ENCODE measurements at places on chromosomes 3 and 15.

- no peak for DNase-seq
Observed at GRCh38 chr3:130516645-130517512, at the start of gene COL6A6. Gene COL6A6 (plus strand): TSS chr3:130517177. CDS start chr3:130560365, 43,188 bp downstream.

GRCh38 chr3:64030741-64031140, 7.4 kb upstream of the PSMD6 start:
- DNase-seq = peak; percentile 68

DNA sequence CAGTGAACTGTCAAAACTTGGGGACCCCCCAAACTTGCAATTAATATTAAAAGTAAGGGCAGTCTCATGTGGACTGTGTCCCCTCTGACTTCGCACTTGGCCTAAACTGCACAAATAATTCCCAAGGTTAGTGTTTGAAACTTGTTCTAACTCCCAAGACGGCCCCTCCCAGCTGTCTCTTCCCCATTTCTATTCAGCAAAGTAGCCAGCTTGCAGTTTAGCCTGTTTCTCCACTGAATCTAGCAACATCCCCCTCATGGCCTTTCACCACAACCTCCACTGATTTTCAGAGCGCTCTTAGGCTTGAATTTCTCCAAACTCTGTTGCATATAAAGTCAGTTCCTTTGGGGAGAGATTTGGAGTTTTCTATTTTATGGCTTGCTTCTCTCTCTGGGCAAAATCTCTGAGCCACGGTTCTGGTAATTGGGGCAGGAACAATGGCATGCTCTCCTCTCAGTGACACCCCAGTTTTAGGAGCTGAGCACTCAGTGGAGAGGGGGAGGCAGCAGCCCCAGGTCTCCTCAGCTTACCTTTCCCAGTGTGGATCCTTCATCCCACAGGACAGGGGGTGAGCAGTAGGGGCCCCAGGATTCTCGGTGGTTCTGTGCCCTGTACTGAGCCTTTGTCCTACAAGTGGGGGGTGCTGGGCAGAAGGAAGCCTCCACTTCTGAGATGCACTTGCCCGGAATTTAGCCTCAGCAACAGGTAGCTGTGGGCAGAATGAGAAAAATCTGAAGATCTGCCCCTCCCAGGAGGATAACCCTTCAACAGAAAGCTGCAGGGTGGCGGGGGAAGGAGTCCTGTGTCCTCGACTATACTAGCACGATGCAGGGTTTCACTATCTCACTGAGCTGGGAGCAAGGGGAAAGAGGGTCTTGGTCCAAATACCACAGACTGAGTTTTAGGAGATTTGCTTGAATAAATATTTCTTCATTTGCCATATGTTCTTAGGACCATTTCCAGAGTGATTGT, 39.3 kb upstream of the GATA2 start:
- DNase-seq = no peak

DNA sequence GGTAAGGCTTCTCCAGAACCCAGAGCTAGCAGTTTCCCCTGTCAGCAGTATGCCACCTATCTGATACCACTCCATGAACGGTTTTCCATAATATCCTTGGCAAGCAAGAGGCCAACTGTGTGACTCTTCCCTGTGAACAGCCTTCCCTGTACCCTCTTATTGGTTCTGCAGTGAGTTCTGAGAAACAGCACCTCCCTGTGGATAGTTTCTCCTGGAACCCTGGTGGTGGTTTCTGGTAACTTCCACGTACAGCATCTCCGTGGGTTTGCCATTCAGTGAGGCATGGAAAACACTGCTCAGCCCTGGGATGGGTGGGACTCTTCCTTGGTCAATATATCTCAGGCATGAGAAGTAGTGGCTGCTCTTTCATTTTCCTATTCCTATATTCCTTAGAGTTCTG, 19.4 kb upstream of the SERPINI2 start:
- DNase-seq = no peak

- no peak for DNase-seq
Observed at GRCh38 chr3:181561139-181562031, 150.3 kb upstream of the SOX2 start.

DNA sequence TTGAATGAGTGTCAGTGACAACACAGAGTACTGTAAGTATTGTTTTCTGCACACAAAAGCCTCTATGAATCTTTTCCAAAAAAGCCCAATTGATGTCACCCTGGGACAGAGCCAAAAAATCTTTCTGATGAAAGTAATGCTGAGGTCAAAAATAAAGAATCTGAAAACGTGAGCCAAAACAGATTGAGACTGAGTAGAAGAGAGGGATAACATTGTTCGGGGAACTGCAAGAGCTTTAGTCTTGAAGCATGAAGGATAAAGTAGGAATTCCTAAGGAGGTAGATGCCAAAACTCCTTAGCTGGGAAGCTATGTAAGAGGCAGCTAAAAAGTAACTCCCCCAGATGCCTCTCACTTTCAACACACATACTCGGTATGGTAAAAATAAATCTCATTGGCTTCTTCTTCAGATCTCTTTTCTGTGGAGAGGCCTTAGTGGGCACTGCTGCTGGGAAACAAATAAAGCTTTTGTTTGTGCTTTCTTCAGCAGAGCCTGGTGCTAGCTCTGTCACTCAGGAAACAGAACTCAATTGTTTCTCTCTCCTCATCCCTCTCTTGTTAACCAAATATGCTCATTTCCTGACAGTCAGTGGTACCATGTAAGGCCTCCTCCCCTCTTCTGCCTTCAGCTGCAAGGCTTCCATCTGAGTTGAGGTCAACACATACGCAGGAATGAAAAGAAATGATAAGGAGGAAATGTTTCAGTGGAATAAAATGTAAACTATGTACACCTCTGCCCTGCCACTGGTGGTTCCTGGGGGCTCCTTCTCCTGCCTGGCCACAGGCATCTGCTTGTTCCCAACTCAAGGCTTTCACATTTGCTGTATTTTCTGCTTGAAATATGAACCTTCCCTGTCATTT, 58.1 kb downstream of the CD200 start:
- DNase-seq = no peak

- DNase-seq = no peak
Observed at GRCh38 chr3:13002398-13003124, 70.7 kb downstream of the IQSEC1 start.

DNA sequence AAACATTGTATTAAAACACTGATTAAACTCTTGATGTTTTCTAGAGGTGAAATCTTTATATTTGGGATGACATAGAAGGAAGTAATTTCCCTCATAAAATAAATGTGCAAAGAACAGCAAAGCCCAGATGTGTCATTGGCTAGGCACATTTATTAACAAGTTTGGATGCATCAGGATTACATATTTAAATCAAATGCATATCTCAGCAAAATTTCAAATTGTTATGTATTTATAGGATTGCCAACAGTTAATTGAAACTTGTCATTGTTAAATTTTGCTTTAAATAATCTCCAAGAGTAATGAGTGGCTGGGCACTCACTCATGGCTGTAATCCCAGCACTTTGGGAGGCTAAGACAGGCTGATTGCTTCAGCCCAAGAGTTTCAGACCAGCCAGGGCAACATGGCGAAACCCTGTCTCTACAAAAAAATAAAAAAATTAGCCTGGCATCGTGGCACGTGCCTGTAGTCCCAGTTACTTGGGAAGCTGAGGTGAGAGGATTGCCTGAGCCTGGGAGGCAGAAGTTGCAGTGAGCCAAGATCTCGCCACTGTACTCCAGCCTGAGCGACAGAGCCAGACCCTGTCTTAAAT, 28.2 kb downstream of the ARIH1 start:
- no peak for DNase-seq

- DNase-seq = no peak
Observed at GRCh38 chr3:161859057-161859456, 362.4 kb downstream of the OTOL1 start.

DNA sequence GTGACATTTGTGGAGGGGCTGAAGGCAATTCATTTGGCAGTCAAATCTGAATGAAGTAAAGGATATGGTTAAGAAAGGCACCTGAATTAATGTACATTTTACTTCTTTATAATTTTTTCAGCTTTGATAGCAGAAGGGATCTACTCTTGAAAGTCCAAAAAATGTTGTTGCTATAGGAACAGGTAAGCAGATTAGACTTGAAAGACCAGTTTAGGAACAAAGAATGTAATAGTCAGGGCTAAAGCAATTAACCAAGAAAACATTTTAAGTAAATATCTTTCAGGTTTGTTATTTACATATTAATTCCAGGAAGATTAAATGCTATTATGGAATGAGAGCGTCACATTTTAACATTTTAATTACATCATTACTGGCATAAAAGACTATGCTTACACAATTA, 1.1 kb downstream of the ATP13A4 start:
- no peak for DNase-seq

DNA sequence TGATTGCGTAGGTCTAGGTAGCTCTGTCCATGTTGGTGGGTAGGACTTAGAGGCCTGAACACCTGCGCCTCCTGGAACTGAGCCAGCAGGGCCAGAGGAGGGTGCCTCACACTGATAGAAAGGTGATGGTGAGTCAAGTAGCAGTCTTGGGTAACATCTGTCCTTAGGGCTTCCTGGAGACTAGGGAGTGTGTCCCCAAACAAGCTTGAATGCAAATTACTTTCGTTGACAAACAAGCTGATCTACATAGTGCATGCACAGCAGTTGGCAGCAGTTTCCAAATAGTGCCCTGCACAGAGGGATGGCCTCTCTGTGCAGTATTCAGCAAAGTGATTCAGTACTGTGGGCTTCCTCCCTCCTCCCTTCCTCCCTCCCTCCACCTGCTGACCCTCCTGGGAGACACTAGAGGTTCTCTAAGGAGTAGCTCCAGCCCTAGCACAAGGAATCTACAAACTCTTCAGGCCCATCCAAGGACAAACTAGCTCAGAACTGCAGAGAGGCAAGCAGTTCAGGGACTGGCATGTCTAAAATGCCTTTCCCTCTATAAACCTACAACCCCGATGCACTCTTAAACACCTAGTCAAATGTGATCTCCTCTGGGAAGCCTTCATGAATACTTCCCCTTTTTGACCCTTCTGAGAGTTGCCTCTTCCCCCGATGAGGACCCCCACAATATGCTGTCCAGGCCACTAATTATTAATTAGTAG, 61.0 kb downstream of the TLE3 start:
- DNase-seq = no peak

DNA sequence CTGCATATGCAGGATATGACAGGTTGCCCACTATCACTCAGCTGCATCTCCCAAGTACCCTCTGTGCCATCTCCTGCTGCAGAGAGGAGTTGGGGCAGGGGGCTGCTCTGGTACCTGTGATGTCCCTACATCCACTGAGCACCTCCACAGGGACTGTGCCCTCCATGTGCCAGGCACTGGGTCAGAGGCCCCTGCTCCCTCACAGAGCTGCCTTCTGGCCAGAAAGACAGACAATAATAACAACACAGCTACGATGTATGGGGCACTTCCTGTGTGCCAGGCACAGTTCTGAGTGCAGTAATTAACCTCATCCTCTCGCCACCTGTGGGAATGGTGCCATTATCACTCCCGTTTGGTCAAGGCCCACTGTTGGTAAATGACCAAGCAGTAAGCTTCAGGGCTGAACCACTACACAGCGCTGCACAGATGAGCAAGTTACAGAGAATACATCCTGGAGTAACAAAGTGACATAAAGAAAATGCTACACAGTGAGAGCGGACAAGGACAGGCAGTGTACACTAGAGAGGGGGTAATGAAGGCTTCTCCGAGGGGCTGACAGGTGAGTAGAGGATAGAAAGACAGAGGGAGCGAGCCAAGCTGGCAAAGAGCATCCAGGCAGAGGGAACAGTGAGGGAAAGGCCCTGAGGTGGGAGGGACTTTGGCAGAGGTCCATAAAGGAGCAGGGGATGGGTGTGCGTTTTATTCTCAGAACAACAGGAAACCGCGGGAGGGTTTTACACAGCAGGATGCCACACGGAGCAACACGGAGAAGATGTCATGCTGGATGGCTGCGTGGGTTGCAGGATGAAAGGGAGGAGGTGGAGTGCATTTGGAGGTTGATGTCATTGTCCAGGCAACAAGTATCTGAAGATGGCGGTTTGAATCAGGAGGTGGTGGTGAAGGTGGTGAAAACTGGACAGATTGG, 13.6 kb downstream of the WNT7A start:
- DNase-seq = peak; percentile 56

DNA sequence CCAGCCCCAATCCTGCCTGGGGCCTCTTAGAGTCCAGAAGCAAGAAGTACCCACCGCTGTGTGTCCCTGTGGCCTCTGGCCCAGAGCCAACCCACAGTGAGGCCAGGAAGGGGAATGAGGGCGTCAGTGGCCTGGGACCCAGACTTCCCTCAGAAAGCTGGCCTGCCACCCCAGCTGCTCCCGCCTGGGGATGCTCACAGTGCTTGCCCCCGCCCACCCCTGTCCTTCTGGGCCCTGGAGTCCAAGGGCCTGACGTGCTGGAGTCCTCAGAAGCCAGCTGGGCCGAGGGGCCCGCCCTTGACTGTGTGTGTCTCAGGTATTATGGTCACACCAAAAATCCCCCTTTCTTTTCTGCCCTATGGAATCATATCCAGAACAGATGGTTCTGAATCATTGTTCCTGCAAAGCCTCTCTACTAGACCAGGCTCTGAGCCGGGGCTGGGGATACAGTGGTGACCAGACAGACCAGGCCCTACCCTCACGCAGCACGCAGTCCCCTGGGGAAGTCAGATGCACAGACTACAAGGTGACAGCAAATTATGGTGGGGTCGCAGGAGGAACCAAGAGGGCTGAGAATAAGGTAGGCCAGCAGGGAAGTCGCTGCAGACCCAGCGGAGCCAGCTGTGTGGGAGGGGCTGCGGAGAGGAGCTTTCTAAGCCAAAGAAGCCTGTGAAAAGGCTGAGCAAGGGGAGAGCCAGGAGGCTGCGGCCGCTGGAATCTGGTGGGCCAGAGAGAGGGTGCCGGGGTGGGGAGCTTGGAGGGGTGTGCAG, 99.1 kb downstream of the VGLL4 start:
- DNase-seq = no peak

- DNase-seq = no peak
Observed at GRCh38 chr3:142056656-142057330, 92.6 kb downstream of the TFDP2 start.

GRCh38 chr3:141229132-141229531, 2.5 kb upstream of the PXYLP1 start:
- DNase-seq = no peak

GRCh38 chr3:115062009-115062408, 85.1 kb downstream of the ZBTB20 start:
- no peak for DNase-seq

- no peak for DNase-seq
Observed at GRCh38 chr15:29573197-29573838, 248.9 kb downstream of the TJP1 start.

DNA sequence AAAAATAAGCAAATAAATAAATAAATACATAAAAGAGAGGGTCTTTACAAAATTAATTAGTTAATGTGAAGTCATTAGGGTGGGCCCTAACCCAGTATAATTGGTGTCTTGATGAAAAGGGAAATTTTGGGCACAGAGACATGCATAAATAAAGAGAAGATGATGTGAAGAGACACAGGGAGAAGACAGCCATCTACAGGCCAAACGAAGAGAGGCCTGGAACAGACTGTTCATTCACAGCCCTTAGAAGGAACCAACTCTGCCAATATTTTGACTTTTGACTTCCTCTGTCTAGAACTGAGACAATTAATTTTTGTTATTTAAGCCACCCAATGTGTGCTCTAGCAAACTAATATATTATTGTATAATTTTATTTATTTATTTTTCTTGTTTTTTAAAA, 29.6 kb upstream of the SELENOK start:
- DNase-seq = no peak

GRCh38 chr15:94722024-94722636, 490.8 kb downstream of the MCTP2 start:
- no peak for DNase-seq

- DNase-seq = no peak
Observed at GRCh38 chr3:44482721-44483120, 5.3 kb upstream of the ZNF445 start.

All from T follicular helper cell (primary cell).